Activated CD4-positive, alpha-beta T cell treated with anti-CD3 and anti-CD28 coated beads for 24 hours (primary cell): ENCODE measurements at places on chromosomes 7 and 10.

- no peak for DNase-seq
Observed at GRCh38 chr7:152636441-152636840, 39.5 kb downstream of the XRCC2 start.

DNA sequence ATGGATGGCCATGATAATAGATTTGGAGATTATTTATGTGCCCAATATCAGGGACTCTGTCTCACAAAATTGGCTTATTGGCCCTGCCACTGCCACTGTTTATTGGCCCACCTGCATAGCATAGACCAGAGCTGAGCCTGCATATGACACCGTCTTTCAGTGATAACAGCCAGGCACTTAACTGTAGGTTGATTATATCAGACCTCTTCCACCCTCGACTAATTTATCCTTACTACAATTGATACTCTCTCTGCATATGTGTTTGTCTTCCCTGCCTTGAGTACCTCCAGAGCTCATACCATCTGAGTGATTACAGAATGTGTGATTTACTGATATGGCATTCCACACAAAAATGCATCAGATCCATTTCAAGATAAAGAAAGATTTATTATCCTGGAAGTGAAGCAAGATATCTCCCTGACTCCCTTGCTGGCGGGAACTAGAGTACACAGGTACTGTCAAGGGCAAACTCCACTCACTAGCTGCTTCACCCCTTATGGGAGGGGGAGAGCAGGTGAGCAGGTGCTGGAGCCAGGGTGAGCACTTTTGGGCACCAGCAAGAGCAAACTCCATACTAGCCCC, 13.1 kb upstream of the SAMD9L start:
- DNase-seq = no peak

DNA sequence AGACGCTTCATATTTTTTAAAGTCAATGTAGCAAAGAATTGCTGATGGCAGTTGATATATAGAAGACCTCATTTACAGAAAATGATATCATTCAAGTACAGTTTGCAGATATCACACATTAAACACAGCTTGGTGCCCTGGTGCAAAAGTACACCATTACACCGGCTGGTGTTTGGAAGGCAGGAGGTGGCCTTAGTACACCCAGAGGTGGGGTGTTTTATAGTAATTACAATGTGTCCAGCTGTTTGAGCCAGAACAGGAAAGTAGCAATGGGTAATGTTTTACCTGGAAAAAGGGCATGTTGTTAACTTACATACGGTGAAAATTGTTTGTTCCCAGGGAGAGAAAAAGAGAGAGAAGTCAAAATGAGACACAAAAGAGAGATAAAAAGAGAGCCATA, 103.0 kb upstream of the YAE1 start:
- no peak for DNase-seq

GRCh38 chr7:69476416-69476815, 121.9 kb upstream of the AUTS2 start:
- no peak for DNase-seq

DNA sequence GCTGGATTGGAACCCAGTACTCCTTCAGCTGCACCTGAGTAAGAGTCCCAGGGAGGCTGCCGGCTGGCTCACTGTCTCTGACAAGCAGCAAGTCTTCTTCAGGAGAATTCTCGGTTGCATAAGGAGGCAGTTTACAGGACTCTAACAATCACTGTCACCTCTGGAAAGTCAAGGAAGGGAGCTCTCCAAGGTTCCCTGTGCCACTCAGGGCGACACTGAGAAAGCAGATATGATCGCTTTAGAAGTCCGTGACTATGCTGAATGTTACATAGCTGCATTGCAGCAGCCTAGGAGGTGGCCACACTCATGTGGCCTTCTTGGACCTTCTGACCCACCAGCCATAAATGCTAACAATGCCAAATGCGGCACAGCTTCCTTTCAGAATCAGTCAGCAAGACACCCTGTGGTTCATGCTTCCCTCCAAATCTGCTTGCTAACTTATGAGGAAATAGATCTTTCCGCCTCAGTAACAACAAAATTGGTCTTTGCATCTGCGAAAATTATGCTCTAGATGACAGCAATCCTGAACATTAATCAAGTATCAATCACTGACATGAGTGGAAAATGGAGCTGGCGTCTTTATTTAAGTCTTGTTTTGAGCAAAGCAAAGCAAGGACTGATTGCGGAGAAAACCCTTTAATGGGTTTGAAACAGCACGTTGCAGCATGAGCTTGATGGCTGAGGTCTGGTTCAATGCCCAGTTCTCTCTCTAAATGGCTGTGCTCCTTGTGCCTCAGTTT, 132.9 kb downstream of the ATXN7L1 start:
- DNase-seq = no peak

GRCh38 chr10:80171248-80171660, 34.1 kb downstream of the ANXA11 start:
- no peak for DNase-seq

GRCh38 chr7:129536323-129536722, 34.0 kb downstream of the SMKR1 start:
- no peak for DNase-seq

DNA sequence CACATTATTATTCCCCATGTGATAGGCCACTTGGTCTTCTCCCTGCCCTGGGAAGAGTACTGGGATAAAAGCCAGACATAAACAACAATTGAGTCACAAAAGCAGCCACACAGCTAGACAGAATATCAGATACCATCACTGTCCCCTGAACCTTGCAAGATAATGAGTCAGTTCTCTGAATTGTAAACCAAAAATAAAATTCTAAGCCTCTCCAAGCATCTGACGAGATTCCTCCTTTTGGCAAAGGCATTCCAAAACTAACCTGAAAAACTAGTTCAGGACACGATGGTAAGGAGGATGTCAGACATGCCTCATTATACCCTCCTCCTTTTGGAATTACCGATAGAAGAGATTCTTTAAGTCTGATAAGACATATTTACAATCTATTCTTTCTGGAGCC, 450.7 kb downstream of the HTR7 start:
- DNase-seq = no peak

GRCh38 chr10:99430116-99430450, 341 bp downstream of the GOT1 start:
- no peak for DNase-seq

DNA sequence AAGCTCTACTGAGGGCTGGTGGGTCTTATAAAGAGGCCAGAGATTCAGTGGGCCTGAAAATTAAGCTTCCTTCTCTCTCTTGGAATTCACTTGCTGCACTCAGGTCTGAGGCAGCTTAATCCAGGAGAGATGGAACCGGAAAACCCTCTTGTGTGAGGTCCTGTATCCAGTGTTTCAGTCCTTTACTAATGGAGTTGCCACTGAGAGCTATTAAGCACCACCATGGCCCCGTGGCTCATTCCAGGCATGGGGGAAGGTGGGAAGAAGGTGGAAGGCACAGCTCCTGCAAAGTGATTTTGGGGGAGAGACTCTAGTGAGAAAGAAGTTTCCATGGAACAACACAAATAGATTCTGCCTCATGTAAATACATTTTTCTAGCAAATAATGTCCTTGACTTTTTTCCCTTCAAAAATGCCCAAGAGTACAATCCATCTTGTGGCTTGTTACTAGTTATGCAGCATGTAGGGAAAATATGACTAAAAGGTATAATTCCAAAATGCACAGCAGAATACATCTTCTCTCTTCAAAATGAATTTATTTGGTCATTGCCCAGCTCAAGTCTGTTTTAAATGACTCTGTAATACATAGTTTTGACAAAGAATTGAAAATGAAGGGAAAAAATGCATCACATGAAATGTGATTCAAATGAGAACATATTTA, 46.7 kb upstream of the FOXI2 start:
- no peak for DNase-seq

DNA sequence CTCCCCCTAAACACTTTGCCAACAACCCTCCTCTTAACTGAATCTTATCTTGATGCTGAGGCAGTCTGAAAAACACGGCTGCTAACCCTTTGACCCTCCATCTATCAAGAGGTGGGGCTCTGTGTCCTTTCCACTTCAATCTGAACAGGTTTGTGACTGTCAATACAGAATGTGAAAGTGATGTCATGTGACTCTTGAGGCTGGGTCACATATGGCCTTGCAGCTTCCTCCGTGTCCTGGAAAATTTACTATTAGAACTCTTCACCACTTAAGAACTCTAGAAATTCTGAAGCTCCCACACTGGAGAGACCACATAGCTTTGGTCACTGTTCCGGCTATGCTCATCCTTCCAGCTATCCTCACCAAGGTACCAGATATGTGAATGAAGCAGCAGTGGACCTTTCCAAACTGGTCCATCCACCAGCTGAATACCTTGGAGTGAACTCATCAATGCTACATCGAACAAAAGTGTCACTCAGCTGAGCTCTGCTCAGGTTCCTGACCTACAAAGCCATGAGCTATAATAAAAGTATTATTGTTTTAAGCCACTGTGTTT, 30.7 kb upstream of the ASAH2 start:
- no peak for DNase-seq

- no peak for DNase-seq
Observed at GRCh38 chr10:70380350-70381135, 1.9 kb downstream of the LRRC20 start.

DNA sequence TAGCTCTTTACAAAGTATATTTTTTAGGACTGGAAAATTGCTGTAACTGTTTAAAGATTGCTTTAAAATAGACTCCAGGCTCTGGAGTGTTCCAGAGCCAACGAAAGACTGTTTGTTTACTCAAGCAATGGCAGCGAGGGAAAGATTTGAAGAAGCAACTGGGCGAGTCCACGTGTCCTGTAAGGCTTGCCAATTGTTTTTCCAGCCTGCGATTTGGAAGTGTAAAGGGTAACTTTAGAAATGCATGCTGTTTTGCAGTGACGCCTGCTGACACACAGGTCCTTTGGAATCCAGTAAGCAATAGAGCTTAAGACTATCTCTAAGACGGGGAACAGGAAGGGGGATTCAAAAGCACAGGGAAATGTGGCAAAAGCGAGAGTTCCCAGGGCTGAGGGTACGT, 55.8 kb downstream of the TACC2 start:
- no peak for DNase-seq

- DNase-seq = no peak
Observed at GRCh38 chr7:43135129-43135528, 22.7 kb downstream of the HECW1 start.

DNA sequence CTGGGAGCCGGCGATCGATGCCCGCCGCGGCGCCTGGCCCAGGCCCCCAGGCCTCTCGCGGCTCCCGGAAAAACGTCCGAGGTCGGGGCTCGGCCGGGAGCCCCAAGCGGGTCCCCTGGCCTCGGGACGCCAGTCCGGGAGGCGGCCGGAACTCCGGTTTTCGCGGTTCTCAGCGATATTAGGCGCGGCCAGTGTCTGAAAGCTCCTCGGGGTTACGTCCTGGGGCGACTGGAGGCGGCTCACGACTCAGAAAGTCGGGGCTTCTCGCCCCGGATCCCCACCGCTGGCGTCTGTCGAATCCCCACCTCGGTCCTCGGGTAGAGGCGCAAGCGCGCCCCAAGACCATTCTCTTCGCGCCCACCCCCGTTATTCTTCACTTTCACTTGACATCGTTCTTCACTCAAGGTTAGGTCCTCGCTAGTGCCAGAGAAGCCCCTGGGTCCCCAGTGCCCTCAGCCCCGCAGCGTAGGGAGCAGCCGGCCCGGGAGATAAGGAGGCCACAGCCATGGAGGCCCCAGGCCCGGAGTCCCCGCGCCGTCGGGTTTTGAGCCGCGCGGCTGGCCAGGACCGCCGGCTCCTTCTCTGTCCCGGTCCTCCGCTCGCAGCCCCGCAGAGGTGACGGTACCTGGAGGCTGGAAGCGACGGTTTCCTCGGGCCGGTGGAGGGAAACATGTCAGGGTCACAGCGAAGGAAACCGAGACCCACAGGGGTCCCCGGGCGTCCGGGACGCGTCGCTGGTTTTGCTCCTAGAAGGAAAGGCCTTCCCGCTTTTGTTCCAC, 35.2 kb upstream of the EBLN1 start:
- DNase-seq = no peak

DNA sequence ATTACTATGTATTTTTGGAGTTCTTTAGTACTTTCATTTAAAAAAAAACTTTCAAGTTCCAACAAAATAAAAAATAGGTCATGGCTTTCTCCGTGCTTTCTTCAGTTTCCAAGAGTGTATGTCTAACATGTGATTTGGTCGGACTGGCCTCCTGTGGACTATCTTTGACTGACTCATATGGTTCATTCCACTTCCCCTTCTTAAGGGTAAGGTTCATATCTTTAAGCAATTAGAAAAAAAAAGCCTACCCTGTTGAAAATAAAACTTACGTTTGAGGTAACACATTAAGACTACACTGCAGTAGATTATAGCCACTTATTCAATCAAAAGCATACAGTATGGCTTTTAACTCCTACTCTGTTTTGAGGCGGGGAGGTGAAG, 112.8 kb upstream of the AHR start:
- no peak for DNase-seq

- DNase-seq = no peak
Observed at GRCh38 chr10:71266918-71267442, 52.1 kb upstream of the SLC29A3 start.

GRCh38 chr7:117281562-117281961, 41.3 kb downstream of the WNT2 start:
- no peak for DNase-seq

GRCh38 chr7:74332373-74333176, 43.4 kb downstream of the CLIP2 start:
- DNase-seq = no peak

GRCh38 chr7:29598613-29599012, 35.0 kb downstream of the PRR15 start:
- no peak for DNase-seq

DNA sequence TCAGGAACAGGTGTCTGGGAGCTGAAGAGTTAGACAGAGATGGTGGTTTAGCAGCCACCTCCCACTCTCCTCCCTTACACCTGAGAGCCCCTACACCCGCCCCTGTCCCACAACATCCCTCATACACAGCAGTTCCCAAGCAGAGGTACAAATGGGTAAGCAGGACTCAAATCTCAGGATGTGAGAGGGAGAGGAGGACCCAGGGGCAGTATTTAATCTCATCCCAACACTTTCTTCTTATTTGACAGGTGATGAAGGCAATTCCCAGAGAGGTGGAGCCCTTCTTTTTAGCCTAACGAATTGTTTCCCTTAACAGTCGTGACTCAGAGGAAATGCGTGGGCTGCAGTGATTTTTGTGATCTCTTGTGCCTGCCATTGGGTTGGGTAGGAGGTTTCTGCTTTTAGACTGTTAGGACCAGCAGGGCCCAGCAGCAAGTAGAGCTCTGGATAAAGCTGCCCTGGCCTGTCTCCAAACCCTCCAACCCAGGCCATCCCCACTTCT, 191.3 kb downstream of the HECW1 start:
- DNase-seq = peak; percentile 35

GRCh38 chr10:30583778-30584415, 45.7 kb downstream of the LYZL2 start:
- no peak for DNase-seq

- DNase-seq = no peak
Observed at GRCh38 chr10:132390921-132391675, 5.9 kb upstream of the PWWP2B start.

- no peak for DNase-seq
Observed at GRCh38 chr10:113872139-113873030, 17.9 kb downstream of the NHLRC2 start.

GRCh38 chr10:83332690-83333089, 806.6 kb upstream of the GHITM start:
- DNase-seq = no peak

DNA sequence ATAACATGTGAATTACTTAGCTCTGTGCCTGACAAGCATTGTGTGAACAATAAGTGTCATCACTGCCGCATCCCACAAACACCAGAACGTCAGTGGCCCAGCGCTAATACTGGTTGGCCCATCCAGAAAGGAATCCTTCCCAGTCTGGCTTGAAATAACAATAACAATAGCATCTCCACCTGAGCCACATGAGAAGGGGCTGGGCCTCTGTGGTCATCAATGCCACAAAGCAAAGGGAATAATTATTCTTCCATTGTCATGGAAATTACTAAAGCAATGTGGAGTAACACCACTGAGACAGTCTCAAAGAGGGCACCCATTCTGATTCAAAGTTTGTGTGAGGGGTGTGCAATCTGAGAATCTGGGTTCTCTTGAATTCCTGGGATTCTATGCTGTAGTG, 105.7 kb upstream of the INHBA start:
- no peak for DNase-seq
